ENCODE measurements at places on chromosomes 2 and 18.

DNA sequence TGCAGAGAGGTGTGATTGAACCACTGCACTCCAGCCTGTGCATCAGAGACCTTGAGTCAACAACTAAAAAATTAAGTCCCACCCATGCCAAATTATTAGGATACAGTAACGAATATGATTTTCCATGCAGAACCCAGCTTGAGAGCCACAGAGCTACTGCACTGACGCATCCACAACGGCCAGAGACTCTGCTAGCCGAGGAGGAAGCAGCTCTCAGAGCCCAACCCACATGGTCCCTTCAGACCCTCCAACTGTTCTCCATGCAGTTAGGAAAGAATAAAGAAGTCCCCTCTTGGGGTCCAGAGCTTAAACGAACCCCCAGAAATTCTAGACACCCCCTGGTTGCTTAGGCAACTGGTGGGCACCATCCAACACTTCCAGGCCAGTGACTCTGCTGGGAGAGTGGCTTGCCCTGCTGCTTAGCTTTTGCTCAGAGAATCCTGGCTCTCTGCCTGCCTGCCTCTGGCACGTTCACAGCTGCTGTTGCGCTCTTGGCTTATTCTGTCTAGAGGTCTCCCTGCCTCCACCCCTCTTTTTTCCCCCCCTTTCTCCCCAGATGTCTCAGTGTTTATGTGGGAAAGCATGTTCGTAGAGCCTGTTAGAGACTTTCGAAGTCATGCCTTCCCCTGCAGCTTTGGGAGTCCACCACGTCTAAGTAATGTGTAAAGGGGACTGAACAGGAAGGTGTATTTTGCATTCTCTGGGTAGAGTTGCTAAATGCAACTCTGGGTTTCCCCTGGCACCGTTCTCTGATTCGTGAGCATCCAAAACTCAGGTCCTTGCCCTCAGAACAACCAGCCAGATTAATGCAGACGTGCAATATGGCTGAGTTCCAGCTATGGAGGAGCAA is 26.0 kb upstream of the SP3 start:
- no peak for DNase-seq

DNA sequence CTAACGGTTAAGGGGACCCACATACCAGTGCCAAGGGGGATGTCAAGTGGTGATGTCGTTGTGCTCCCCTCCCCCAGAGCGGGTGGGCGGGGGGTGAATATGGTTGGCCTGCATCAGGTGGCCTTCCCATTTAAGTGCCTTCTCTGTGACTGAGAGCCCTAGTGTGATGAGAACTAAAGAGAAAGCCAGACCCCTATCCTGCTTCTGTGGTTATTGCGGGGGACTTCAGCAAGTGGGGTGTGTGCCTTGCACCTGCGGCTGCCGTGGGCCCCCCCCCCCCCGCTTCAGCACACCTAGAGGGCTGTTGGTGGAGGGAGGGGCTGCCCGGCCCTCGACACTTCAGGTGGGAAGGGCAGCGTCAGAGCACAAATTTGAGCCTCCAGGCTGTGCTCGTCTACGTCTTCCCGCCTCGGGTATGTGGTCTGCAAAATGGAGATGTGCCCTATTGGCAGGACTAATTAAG is 6.1 kb downstream of the CTDSP1 start:
- no peak for DNase-seq

GRCh38 chr2:172446474-172447063 is 19.2 kb downstream of the ITGA6 start:
- DNase-seq = no peak

DNA sequence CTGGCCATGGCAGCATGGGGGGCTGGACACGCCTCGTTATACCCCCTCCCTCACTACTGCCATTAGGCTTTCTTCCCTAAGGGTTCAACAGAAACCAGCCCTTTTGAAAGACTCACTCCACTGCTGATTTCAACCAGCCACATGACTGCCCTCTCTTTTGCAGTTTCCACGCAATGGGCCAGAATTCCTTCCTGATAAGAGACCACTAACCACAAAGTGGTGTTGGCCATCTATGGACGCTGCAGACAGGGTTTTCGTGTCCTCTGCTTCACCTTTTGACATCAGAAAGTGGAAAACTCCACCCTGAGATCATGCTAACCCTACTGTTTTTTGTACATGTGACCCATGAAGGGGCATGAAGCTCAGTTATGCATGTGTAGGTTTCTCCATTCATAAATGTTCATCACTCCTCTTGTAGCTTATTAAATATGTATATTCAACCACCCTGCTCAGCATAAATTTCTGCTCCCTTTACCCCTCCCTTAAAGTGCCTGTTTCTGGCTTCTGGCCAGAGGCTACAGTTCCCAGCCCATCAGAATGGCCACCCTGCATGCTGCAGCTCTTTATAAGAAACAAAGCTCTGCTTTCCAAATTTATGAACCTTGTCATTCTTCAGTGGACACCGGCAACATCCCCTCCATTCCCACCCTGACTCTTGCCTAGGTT is 106.6 kb upstream of the MSH6 start:
- no peak for DNase-seq

- DNase-seq = no peak
These were observed 33.4 kb downstream of the SFXN5 start for GRCh38 chr2:73037947-73038585.

DNA sequence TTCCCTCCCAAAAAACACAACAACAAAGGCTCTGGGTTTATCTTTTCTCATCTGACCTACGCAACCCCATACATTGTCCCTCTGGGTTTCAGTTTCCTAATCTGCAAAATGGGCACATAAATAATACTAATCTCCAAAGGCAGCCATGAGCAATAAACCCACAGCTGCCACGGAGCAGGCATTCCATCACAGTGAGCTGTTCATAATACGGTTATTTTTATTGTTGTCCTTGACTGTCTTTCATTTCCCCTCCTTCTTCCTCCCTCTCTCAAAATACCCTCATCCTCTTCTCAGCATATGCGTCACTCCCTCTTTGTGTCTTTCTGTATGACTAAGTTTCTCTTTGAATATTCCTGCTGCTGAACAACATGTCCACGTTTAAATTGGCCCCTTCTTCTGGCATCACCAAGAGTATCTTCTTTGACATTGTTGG is 129.8 kb upstream of the CAB39 start:
- DNase-seq = no peak

- DNase-seq = no peak
These were observed 518.6 kb upstream of the FSIP2 start for GRCh38 chr2:185219981-185220380.

- no peak for DNase-seq
These were observed 46.4 kb upstream of the CYP1B1 start for GRCh38 chr2:38122344-38122743.

DNA sequence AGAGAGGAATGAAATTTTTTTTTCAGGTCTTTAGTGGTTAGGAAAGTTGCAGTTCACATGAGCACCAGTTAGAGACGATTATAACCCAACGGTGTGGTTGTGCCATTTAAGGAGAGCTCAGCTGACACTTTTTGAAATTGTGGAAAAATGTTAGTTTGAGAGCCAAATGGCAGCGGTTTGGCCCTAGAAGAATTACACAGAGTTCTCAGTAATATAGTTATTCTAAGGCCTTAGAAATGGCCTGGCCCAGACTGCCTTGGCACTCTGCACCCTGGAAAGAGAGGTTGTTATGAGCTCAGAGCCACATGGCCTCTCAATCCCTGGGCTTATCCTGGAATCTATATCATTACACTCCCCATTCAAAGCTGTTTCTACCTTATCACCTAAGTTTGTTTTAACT is 117.4 kb downstream of the RHBDD1 start:
- no peak for DNase-seq

DNA sequence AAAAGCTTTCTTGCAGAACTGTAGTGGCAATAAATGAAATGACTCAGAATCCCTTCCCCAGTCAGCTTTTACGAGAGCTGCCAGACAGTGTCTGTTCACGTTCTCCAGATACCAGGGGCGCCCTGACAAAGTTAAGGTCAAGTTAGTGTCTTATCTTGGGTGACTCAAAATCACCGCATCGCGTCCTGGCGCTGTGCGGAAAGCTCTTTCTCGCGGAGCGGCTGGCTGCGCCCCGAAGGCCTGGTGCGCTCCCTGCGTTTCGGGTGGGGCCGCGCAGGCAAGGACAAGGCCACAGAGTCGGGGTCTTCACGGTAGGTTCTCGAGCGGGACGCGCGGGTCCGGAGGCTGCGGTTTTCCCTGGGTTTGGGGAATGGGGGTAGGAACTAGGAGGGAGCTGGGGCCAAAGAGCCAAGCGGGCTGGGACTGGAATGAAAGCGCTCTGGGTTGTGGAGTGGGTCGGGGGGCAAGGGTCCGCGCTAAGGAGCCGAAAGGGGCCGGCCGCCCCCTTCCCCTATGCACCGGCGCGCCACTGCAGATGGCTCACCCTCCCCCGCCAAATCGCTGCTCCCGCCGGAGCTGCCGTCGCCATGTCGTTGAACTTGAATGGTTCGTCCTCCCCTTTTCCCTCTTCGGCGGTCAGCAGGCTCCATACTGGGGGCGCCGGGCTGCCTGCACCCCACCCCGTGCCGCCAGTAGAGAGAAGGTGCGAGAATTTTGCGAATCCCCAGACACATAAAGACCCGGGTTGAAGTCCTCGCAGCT is 2.6 kb upstream of the HOXD11 start:
- DNase-seq = no peak

DNA sequence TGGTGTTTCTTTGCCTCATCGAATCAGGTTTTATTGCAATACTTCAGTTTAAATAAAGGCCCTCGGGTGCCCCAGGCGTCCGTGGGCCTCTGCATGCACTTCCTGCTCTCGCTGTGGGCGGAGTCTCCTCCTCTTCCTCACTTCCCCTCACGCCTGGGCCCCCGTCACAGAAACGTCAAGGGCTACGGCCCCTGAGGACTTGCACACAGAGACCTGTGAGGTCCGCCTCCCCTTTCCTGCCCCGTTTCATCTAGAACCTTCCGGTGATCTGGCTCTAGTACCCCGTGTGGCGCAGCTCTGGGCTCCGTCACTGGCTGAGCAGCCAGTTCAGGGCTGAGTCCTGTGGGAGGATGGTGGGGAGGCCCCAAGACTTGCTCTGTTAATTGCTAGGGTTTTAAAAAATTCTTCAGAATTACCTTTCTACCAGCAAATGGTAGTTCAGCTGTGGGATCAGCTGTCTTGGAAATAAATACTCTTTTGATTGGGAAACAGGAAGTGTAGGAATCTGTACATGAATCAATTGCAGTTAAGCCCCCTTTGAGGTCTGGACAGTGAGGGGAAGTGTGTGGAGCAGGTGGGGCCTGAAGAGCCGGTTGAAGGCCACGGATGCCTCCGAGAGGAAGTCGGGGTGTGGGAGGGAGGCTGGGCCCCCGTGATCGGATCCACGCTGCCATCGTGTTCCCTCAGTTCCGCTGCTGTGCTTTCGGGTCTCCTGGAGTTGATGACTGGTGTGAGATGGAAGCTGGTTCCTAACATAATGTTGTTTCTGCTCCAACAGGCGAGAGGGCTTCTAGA is 10.2 kb downstream of the NFATC1 start:
- peak; percentile 80 for DNase-seq

- DNase-seq = no peak
These were observed 7.4 kb upstream of the B3GNT7 start for GRCh38 chr2:231387904-231388724.

DNA sequence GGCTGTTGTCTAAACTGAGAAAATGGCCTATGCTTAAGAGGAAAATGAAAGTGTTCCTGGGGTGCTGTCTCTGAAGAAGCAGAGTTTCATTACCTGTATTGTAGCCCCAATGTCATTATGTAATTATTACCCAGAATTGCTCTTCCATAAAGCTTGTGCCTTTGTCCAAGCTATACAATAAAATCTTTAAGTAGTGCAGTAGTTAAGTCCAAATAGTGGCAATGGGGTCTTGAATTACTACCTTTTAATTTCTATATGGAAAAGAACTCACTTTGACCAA is 13.8 kb upstream of the ALLC start:
- no peak for DNase-seq

- no peak for DNase-seq
These were observed 29.9 kb upstream of the MGAT5 start for GRCh38 chr2:134224005-134224404.

DNA sequence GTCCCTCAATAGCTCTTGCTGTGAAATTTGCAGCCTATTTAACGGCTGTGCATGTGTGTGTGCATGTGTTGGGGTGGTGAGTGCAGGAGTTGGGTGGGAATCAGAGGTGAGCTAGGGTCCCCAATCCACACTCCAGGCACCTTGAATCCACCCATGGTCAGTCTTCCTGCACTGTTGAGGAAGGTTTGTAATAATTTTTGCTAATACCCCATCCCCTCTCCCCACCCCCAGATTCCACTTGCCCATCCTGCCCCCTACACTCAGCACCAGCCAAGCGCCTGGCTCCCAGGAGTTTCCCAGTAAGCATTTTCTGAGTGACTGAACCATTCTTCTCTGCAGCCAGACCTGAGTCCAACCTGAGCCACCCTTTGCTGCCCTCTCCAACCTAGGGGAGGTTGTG is 208.4 kb upstream of the RAB12 start:
- DNase-seq = no peak

- no peak for DNase-seq
These were observed 10.5 kb upstream of the EPAS1 start for GRCh38 chr2:46286715-46287114.

DNA sequence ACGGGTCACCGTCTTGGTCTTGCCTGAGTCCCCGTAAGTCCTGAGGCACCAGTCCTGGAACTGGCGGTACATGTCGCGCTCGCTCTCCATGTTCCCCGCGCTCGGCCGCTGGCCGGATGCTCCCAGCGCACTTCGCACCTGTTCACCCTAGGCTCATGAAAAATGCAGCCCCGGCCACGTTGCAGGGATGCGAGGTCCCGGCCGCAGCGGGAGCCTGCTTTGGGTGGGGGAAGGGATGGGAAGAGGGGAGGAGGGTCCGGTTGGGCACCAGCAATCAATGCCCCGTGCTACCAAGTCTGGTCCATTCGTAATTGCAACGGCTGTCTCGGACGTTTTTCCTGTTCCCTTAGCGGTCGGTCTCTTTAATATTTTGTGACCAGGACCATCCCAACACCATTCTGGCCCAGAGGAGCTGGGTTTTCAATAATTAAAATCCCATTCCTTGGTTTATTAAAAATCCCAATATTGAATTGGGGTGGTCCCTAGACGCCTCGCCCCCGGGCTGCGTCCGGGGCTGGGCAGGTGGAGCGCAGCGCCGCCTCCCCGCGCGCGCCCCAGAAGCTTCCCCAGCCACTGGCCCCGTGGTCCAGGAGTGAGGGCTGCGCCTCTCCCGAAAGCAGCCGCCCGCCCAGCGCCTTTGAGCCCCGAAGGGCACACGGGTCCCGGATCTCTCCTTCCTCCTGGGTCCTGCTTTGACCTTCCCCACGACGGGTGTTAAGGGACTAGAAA is 1.4 kb downstream of the NOL4 start:
- DNase-seq = no peak
